ENCODE measurements at places on chromosomes 12 and 14.

DNA sequence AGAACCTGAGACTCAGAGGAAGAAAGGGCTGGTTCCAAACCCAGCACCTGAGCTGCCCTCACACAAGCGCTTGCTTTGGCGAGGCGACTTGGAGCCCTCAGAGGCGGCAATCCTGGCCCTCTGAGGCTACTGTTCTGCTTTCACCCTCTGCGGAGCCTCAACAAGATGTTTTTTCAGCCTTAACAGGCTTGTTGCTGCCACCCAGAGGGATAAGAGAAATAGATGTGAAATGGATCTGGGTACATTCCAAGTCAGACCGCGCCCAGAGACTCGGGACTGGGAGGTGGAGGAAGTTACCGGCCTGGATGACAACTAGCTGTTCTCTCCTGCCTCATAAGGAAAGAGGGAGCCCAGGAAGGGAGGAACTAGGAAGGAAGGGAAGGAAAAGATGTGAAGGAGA, 89.6 kb downstream of the TTC7B start:
- no peak for DNase-seq

DNA sequence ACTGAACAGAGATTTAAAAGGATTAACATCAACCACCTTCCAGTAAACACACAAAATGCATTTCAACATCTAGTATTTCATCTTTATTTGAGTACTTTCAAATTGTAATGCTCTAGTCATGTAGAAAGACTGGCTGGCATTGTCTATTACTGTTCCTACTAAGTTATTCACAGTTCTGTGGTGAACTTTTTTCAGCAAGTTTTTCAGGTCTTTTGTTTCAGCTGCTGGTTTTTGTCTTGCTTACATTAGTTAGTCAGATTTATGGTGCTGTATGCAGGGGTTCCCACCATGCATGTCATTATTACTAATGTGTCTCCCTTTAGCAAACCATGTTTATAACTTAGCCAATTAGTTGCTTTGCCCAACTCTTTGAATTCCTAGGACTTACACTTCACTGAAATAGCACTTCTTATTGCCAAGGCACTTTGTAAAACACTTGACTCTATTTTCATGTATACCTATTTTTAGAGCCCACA, 253.4 kb upstream of the KITLG start:
- DNase-seq, result no peak

DNA sequence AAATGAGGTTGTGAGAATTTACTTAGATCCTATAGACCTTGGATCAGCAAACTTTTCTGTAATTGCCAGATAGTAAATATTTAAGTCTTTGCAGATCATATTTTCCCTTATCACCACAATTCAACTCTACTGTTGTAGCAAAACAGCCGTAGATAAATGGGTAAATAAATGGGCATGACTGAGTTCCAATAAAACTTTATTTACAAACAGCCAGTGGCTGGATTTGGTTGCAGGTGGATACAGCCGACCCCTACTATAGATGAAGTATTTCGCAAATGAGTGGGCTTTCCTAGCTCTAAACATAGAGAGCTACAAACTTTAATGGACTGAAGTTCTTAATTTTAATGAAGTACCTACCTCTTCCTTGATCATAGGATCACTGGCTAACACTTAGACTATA, 100.7 kb downstream of the GPATCH2L start:
- no peak for DNase-seq

- no peak for DNase-seq
Observed at GRCh38 chr14:97262336-97262735, 465.2 kb downstream of the VRK1 start.

- DNase-seq, result no peak
Observed at GRCh38 chr12:109544955-109545531, 28.3 kb downstream of the MMAB start.

- DNase-seq, result no peak
Observed at GRCh38 chr12:109605016-109605415, 31.4 kb downstream of the MVK start.

DNA sequence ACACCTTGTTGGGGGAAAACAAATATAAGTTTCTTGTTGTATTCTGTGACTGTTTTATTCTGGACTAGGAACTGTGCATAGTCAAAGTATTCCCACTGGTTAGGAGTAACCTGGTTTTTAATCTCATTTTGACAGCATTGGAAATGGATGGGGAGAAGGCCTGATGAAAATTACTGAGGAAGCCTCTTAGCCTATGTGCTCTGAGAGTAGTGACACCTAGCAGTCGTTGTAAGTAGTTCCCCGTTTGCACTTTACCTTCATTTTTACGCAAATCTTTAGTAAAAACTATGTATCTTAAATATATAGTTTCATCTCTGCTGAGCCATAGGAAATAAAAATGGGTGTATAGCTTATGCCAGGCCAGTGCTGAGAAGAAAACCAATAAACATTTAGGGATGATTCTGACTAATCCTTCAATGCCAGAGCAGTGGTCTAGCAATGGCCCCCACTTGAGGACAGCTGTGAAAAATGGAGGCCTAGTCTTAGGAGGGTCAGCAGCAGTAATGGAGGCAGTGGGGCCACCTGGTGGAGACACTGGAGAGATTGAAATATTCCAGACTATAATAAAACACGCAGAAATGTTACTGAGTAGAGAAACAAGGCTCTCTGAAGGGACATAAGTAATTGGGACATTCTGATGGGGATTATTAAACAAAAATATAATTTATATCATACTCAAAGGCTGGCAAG, 133.2 kb upstream of the NOVA1 start:
- DNase-seq, result no peak

DNA sequence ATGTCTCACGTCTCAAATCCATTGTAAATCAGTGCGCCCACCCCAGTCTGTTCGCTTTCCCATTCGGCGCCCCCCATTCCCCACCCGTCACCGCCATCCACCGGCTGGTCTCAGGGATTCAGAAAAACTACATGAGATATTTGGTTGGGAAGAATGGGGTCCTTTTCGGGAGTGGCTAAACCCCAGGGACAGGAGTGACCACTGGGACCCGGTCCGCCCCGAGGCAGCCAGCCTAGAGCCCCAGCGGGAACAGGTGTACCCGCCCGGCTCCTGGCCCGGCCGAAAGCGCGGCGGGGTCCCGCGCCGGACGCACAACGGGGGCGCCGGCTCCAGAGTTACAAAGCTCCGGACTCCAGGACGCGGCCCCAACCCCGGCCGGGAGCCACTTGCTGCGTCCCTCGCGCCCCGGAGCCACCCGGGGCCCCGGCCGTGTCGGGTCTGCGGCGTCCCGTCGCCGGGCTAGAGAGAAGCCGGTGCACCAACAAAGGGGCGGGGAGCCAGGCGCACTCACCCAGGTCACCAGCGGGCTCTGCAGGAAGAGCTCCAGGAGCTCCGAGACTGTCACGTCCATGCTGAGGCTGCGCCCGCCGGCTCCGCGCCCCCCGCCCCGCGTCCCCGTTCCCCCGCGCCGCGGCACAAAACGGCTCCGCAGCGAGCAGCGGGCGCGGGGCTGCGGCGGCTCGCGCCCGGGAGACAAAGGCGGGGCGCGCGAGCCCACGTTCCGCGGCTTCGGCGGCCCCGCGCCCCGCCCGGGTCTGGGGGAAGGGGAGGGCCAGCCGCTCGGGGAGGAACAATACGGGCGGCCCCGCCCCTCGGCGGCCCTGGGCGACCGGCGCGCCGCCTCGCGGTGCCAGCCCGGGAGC, at the start of gene CCDC88C:
Gene CCDC88C (minus strand): TSS at position 701 of the 863 bp plus-strand sequence. CDS start 130 bp downstream, at position 571.
- peak; percentile 61 for DNase-seq

GRCh38 chr12:68370006-68370590, 37.9 kb upstream of the MDM1 start:
- no peak for DNase-seq

- no peak for DNase-seq
Observed at GRCh38 chr14:104445086-104445485, 134.5 kb upstream of the C14orf180 start.

Measured in stimulated activated CD4-positive, alpha-beta T cell treated with anti-CD3 and anti-CD28 coated beads, Interleukin-2, amount 100 ng/mL, for 48 hours (primary cell).